ENCODE measurements at places on chromosomes 13 and 19.

GRCh38 chr19:41883463-41883820 lies 458 bp downstream of the ARHGEF1 start:
- no peak for DNase-seq

- DNase-seq, result no peak
Observed at GRCh38 chr19:17335575-17335974, 920 bp upstream of the ANO8 start.

DNA sequence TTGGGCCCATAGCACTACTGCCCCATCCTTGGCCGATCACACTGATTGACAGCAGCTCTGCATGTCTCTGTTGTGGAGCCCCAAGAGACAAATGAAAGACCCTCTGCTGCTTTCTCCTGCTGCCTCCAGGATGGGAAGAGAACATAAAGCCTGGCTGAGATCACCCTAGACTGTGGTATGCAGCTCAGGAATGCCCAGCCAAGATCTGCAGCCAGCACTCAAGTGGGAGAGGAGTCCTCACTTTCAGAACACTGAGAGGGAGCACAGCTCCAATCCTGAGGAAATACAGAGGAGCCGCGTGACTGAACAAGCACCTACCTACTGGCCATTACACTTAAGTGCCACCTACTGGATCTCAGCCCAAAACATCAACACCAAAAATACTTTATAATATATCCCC lies 203.0 kb downstream of the POSTN start:
- no peak for DNase-seq

DNA sequence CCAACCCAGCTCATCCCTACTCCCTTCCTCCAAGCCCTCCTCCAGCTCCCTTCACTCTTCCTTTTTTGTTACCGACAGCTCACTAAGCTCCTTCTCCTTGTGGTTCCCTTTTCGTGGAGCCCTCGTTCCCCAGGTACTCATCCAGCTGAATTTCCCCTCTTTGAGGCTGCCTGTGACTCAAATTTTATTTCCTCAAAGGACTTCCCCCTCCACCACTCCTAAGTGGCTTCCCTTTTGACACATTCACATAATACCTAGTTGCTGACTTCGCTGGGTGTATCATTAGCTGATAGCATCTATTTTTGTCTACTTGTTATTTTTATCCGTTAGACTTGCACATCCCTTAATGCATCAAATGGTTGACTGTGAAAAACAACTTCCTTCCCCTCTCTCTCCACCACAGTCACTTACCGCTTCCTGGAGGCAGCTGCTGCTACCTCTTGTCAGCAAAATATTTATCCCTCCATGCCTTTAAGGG lies 14.5 kb downstream of the FFAR2 start:
- no peak for DNase-seq

DNA sequence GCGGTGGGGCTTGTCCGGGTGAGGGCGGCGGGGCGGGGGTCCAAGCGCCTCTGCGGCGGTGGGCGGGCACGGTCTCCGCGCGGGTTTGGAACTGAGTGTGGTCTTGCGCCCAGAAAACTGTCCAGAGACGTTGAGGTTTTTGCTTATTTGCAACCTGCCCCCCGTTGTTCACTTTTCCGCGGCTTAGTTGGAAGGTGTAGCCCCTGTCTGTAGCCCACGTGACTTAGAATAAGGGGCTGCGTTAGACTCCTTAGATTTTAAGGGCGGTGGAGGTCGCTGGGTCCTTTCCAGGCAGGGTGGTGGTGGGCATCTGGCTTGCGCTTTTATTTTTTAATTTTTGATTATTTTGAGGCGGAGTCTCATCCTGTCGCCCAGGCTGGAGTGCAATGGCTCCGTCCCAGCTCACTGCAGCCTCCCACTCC lies 748 bp downstream of the RPS15 start:
- no peak for DNase-seq

DNA sequence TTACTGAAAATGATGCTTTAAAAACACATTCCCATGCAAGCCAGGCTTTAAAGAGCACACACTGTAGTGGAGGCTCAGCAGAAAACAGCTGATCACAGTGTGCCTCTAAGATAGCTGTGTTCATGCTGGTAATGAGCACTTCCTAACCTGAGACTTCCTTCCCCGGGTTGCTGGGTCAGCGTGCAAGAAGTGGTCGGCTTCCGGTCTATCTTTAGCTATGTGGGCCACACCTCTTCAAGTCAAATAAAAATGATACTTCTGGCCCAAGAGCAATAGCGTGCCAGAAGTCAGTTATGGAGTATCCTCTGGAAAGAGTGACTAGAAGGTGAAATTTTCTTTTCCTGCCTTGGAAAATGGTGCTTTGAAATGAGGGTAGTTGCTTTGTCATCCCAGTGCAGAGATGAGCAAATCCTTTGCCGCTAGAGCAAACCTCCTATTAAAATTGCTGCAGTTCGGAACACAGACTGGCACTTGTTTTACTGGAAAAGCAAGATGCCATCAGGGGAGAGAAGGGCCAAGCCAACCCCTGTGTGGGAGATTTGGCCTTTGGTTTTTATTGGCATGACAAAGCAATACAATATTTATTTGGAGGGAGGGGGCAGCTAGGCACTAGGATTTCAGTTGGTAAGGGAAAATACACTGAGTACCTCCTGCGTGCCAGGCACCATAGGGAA lies 64.2 kb downstream of the ARHGAP35 start:
- no peak for DNase-seq

DNA sequence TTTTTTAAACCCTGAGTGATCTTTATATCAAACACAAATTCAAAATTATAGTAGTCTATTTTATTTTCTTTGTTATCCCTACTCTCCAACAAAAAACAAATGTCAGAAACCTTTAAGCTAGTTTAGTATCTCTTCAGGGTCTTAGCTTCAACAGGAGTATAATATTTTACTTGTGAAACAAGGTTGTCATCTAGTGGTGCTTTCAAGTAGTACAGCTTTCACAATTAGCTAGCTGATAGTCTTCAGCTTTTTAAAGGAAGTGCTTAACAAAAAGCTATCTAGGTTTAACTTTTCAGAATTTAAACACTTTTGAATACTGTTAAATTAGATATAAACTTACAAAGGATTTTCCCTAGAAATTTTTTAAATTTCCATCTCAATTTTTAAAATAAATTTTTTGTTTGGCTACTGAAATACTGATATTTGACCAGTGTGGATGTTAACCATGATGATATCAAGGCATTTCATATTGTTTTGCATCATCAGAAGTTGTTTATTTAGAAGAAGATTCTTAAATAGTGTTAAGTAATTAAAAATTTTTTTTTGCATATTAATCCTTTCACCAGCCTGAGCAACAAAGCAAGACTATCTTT lies 34.2 kb downstream of the TDRD3 start:
- no peak for DNase-seq

DNA sequence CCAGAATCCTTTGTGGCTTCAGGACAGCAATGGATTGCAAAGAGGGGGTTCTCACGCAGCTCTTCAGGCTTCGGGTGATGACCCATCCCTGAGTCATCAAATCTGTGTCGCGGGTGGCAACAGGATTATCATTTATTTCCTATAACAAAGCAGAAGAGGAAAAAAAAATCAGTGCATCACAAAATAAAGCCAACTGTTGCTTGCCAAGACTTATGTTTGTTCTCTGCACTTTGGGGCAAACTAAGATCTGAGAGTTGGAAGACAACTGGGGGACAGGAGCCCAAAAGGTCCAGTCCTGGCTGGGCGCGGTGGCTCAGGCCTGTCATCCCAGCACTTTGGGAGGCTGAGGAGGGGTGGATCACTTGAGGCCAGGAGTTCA lies 6.4 kb downstream of the GNA15 start:
- DNase-seq, result no peak

DNA sequence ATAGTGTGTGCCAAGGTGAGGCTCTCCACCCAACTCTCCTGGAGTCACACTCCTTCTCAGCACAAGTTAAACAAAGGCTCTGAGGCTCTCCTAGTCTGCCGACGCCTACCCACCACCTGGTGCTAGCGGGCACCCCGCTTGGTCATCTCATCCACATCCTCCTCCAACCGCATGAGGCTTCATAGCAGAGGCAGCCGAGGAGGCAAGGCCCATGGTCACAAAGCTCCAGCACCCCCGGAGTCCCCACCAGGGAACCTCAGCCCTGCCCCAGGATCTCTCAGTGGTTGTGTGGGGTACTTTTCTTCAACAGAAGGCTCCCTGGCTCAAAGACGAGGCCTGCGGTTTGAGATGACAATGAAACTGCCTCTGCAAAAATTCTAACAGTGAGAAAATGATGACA lies 43.0 kb downstream of the STK24 start:
- no peak for DNase-seq

- DNase-seq, result no peak
Observed at GRCh38 chr13:49062297-49062896, 86.7 kb downstream of the FNDC3A start.

DNA sequence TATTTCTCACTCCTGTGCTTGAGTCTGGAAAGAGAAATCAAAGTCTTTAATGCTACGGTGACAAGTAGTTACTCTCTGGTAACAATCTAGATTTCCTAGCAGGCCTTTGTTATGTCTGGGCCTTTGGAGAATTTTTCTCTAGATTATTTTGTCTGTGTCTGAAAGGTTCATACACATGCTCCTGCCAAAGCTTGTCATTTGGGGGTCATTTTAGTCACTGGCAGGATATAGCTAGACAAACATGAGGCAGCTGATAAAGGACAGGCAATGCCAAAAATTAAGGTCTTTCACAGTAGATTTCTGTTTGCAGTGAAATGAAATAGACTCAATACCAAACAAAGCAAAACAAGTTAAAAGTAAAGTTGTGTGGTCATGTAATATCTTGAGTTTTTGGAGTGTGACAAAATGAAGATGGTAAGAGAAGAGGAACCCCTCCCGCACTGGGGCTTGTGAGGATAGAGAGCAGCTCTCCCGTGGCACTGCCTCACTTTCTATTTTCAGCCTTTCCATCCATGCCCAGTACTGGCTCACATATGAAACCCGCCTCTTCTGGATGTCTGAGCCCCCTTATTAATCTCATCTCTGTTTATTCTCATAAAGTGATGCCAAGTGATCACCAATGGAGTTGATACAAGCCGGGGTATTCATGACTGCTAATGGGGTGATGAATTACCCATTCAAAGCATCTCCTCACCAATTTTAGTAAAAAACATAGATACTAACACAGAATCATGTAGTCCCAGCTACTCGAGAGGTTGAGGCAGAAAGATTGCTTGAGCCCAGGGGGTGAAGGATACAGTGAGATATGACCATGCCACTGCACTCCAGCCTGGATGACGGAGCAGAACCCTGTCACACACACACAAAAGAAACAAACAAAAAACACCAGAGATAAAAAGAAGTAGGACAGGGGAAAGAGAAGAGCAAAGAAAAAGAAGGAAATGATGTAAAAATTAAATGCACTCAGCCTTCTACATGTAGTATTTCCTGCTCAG lies 389.3 kb downstream of the FGF14 start:
- no peak for DNase-seq

GRCh38 chr13:46202966-46203365 lies 8.8 kb upstream of the LRRC63 start:
- no peak for DNase-seq

DNA sequence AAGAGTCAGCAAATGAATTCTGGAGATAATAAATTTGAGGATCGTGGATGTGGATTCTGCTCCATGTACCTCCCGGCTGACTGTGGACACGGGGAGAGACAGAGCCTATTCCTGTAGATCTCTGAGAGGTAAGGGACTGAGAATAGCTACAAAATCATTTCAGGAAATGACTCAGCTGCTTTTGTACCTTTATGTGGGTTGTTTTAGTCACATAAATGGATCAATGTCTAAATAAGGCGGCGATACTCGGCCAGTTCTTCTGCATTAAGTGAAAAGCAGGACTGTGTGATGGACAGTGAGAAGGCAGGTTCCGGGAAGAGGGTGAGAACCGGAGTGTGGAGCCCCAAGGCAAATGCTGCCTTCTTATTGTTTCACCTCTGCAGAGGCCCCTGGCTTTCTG lies 128.1 kb downstream of the EFNB2 start:
- DNase-seq, result no peak

- DNase-seq, result no peak
Observed at GRCh38 chr13:59514316-59514715, 649.4 kb downstream of the DIAPH3 start.

DNA sequence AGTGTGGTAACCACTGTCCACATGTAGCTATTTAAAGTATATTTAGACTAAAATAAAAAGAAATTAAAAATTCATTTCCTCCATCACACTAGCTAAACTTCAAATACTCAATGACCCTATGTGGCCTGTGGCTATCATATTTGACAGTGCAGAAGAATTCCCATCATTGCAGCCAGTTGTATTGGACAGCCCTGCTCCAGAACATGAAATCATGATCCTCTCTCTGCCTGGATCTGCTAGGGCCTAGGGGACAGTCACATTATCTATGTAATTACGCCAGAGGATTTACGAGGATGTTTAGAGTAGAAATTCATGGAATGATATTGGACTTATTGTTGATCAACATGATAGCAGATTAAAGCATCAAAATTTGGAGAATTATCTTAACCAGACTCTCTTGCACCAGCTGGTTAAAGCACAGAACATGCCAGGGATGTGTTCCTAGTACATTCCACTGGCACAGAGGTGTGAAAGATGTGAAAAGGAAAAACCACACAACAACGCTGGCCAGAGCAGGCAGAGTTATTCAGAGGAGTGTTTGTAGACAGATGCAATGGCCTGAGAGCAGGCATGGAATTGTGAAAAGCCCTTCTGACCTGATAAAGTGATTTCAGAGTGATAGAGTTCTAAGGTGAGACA lies 108.9 kb upstream of the STARD13 start:
- no peak for DNase-seq

DNA sequence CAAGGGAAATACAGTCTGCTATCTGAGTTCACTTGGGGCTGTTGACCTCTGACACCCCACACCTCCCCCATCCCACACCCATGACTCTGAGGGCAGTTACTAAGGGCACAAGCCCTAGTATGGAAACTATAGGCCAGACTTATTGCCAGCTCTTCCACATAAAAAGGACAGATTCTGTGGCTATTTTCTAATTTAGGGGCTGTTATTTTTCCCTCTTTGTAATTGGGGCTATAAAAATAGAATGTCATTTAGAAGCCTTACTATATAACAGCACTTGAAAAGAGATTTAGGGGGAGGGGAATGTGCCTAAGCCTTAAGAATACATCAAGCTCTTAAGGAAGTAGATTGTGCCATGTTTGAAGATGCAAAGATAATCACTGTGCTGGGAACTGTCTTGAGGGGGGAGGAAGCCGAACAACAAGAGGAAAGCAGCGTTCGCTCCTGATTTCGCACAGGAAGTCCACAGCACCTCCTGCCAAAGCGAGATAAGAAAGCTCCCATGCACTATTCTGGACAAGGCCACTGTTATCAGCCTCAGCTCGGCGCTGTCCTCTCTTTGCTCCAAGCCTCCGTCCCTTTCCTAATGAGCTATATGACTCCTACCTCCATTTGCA lies 86.6 kb downstream of the FLT1 start:
- no peak for DNase-seq

DNA sequence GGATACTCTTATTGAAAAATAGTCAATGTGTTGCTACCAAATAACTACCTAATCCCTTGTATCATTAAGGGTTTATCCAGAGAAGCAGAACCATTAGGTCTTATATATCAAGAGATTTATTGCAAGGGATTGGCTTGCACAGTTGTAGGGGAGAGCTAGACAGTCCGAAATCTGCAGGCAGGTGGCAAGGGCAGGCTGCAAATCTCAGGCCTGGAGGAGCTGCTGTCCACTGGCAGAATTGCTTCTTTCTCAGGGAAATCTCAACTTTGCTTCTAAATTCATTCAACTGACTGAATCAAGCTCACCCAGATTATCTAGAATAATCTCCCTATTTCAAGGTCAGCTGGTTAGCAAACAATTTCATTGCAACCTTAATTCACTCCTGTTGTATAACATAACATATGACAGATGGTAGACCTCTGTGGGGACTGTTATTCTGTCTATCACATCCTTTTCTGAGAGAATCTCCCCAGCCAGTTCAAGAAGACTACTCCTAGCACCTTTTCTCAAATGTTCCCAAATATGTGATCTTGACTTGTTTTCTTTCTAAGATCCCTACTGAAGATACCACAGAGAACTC lies 194.2 kb downstream of the NHLRC3 start:
- no peak for DNase-seq

- DNase-seq, result no peak
Observed at GRCh38 chr13:98686270-98686669, 66.2 kb downstream of the SLC15A1 start.

Data from vagina (tissue), 2 donors.